ENCODE measurements at places on chromosomes 12 and 14.

DNA sequence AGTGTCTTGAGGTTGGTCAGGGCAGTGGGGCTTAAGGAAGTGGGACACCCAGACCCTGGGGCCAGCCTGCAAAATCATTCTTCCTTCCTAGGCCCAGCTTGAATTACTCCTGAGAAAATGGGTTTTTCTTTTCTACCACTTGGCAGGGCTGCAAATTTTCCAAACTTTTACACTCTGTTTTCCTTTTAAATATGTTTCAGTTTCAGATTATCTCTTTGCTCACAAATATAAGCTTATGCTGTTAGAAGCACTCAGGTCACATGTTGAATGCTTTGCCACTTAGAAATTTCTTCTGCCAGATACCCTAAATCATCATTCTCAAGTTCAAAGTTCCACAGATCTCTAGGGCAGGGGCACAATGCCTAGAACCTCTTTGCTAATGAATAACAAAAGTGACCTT, 2.9 kb upstream of the LGR5 start:
- no peak for DNase-seq

DNA sequence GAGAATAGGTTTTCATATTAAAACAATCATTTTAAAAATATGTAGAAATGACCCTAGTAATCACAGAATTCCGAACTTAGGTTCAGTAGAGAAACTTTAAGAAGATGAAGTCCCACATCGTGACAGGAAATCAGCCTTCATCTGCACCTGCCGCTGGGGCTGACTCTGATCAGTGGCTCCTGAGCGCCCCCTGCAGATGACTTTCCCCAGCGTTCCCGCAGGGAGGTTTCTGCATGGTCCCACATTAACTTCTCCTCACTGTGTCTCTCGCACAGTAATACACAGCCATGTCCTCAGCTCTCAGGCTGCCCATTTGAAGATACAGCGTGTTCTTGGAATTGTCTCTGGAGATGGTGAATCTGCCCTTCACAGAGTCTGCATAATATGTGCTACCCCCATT, 1131.1 kb downstream of the TMEM121 start:
- DNase-seq = no peak

- DNase-seq = no peak
Observed at GRCh38 chr12:5308996-5309395, 122.9 kb upstream of the NTF3 start.

GRCh38 chr14:80164991-80165721, 46.1 kb downstream of the DIO2 start:
- DNase-seq = no peak

- DNase-seq = no peak
Observed at GRCh38 chr14:23441076-23441475, 5.6 kb upstream of the MYH7 start.

DNA sequence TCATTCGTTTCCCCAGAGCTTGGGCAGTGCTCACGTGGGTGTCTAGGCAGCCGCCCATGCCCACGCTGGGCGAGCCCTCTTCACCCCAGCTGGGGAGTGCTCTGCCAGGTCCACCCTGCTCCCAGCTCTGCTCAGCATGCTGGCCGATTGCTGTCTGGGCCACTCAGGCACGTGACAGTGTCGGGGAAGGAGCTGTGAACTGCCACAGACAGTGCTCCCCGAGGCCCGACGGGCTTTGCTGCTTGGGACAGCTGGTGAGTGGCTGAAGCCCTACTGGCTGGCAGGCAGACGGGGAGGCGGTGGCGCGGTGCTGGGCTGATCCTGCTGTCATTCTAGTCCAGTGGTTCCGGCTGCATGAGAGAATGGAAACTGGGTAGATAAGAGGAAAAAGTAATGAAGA, 15.8 kb downstream of the NOC4L start:
- no peak for DNase-seq

GRCh38 chr14:92692822-92693226, 55.6 kb downstream of the LGMN start:
- no peak for DNase-seq

GRCh38 chr14:68970038-68970612, 9.0 kb downstream of the ACTN1 start:
- no peak for DNase-seq

- no peak for DNase-seq
Observed at GRCh38 chr12:3142386-3142785, 65.2 kb downstream of the TSPAN9 start.

GRCh38 chr14:58628406-58628805, 9.4 kb upstream of the DACT1 start:
- no peak for DNase-seq

DNA sequence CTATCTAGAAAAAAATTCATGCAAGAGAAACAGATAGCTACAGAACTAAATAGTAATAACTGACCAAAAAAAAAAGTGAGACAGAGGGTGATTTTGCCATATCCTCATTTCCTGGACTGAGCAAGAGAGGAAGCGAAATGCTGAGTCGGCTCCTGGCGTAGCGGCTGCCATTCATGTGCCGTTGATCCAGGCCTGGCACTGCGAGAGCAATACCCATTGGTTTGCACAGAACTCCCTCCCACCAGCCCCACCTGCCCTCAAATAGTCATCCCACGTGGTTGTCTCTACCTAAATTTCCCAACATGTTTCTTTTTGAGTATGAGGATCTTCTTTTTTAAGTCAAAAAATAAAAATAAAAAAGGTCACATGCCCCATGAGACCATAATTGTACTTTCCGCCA, 9.4 kb upstream of the WNT5B start:
- no peak for DNase-seq

DNA sequence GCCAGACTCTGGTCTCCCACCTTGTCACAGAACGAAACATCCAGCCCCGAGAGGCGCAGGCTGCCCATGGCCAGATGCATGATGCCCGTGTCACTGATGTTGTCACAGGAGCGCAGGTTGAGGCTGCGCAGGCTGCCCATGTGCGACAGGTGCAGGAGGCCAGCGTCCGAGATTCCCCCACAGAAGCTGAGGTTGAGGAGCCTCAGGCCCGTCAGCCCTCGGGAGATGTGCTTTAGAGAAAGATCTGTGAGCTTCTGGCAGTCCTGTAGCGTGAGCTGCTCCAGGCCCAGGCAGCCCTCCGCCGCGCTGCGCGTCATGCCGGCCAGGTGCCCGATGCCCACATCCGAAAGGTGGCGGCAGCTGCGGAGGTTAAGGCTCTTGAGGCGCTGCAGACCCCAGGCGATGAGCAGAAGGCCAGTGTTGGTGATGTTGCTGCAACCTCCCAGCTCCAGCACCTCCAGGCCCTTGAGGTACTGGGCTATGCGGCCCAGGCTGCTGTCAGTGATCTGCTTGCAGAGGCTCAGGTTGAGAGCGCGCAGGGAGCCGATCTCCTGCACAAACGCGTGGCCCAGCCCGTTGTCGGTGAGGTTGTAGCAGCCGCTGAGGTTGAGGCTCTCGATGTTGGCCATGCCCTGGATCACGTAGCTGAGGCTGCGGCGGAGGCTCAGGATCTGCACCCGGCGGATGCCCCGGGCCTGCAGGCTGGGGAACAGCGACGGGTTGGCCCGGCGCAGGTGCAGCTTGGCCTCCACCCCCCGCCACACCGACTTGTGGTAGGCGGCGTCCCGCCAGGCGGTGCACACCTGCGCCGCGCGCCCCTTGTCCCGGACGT, 991 bp downstream of the FBXL14 start:
- DNase-seq = peak; percentile 21

DNA sequence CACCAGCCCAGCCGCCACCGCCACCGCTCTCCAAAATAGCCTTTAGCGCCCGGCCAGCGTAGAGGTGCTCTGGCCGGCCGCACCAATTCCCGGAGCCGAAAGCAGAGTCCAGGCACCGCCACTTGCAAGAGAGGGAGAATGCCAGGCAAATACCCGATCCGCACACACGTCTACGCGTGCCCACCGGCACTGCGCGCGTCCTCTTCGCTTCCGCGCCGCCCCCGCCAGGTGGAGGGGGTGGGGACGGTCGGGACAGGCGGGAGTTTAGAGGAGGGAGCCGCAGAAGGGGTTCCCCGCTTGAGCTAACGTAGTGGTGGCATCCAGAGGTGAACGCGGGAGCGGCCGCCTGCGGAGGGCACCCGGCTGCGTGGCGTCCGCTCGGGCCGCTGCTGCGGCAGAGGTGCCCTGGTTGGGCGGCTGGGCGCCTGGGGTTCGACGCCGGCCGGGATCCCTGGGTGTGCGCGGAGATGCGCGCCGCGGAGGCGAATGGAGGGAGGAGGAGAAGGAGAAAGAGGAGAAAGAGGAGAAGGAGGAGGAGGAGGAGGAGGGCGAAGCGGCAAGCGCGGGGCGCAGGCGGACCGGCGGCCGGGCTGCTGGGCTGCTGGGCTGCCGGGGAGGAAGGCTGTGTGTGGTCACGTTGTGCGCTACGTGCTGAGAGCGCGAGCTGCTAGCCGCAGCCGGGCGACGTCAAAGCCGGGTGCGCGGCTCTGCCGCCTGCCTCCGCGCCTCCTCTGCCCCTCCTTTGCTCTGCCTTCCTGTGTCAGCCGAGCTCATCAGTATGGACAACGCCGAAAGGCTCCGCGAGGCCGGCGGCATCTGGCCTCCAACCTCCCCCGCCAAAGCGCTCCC, at the start of gene MDGA2:
MDGA2 (minus strand) TSS at position 140 of the 849 bp plus-strand sequence.
- DNase-seq = peak; percentile 63

DNA sequence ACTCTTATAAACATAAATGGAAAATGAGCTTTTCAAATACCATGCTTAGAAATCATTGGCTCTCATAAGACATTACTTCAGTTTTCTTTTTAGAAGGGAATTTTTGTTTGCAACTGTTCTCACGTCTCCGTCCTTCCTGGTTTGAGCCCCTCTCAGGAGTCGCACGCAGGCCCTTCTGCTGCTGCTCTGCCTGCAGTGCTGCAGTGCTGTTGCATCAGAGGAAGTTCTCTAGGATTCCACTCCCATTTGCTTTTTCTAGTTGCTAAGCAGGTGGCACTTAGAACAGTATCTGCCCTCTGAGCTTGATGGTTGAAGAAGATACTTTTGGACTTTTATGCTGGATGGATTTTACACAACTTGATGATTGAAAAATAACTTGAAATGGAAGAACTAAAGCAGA, 70.8 kb downstream of the SCN8A start:
- DNase-seq = no peak

- DNase-seq = no peak
Observed at GRCh38 chr14:55706365-55706684, 126.3 kb downstream of the KTN1 start.

GRCh38 chr14:105850853-105851581, 324.6 kb downstream of the TMEM121 start:
- no peak for DNase-seq

- no peak for DNase-seq
Observed at GRCh38 chr14:64092940-64093339, 201.2 kb downstream of the ESR2 start.

DNA sequence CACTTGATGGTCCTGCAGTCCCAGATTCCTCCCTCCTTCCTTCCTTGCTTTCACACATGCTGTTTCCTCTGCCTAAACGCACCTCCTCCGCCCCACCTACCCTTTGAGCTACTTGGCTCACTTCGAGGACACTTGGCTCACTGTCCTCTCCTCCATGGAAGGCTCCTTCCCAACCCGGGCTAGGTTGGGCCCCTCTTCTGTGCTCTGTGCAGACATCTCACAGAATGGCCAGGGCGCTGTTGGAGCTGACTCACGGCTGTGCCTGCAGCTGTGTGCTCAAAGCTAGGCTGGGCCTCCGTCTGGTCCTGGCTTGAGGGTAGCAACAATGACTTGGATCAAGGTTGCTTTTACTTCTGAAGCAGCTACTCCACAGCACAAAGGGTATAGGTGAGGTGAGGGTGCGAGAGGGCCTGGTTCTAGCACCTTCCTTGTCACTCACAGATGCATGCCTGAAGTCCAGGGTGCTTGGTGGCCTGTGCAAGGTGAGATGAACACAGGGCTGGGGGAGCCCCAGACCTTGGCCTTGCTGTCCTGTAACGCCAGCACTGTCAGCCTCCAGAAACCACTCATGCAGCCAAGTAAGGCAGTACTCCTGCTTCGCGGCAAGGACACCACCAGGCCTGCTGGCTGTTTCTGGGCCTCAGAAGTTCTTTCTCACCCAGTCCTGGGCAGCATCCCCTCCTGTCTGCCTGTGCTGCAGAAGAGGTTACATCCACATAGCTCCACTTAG, 61.8 kb downstream of the GALNT16 start:
- DNase-seq = no peak

GRCh38 chr14:32417956-32418552, 89.0 kb downstream of the AKAP6 start:
- DNase-seq = no peak

- DNase-seq = no peak
Observed at GRCh38 chr12:68154779-68155178, 4.8 kb downstream of the IFNG start.

DNA sequence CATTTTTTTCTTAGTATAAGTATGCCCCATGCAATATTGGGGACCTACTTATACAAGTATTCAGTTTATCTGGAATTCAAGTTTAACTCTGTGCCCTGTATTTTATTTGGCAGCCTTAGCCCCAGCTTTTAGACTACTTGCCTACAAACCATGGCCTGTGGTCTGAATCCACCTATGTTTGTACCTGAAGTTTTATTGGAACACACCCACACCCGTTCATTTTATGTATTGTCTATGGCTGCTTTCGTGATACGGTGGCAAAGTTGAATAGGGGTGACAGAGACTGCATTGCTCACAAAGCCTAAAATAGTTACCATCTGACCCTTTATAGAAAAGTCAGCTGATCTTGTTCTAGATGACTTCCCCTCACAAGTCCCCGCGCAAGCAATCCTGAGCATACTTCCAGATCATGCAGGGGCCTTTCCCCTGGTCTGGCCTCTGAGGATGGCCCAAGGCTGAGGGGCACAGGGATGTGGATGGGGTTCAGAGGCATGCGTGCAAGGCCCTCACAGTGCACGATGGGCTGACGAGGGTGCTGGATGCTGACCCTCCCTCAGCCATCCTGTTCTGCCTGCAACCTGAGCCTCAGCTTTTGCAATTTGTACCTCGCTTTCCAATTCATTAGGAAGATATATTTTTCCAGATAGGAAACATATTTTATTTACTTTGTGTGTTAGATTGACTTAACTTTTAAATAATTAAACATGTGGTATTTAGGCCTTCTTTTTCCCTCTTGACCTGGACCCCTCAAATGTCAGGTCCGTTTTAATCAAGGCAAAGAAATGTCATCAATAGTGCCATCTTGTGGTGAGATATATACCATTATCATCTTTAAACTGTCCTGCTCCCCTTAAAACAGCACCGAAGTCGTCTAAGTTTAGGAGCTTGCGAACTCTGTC, 527.3 kb upstream of the CCDC196 start:
- DNase-seq = peak; percentile 39

- no peak for DNase-seq
Observed at GRCh38 chr14:97777622-97778355, 980.6 kb downstream of the VRK1 start.

GRCh38 chr12:30988646-30989286, 62.2 kb downstream of the TSPAN11 start:
- DNase-seq = no peak

GRCh38 chr14:68675233-68675577, 117.7 kb downstream of the ZFP36L1 start:
- no peak for DNase-seq

- no peak for DNase-seq
Observed at GRCh38 chr12:89092297-89092696, 260.0 kb downstream of the DUSP6 start.

- DNase-seq = no peak
Observed at GRCh38 chr14:75960231-75960630, 21.6 kb downstream of the TGFB3 start.

Data from HEK293T (cell line).